NCI-H446 (cell line): ENCODE measurements at places on chromosomes 1 and 21.

DNA sequence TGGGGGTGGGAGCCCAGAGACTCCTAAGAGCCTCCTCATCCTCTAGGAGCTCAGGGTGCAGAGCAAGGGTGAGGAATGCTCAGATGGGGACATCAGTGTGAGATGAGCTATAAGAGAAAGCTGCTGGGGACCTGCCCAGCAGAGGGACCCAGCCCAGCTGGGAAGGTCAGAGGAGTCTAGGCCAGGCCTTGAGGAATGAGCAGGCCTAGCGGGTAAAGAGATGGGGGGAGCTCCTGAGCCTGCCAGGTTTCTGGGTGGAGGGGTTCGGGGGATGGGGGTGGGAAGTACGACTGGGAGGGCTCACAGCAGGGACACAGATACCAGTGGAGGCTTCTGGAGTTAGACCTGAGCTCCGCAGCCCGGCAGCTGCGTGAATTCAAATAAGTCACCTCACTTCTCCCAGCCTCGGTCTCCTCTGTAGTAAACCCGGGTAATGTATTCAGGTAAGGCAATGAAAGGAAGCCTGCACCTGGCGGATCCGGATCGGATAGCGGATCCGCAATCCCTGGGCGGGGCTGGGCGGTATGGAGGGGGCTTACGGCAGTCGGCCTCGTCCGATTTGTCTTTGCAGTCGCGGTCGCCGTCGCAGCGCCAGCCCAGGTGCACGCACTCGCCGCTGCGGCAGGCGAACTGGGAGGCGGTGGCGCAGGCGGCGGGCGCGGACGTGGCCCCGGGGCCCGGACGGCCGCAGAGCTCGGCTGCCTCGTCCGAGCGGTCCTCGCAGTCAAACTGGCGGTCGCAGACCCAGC is 38.0 kb upstream of the MAGOH start:
- no peak for DNase-seq

DNA sequence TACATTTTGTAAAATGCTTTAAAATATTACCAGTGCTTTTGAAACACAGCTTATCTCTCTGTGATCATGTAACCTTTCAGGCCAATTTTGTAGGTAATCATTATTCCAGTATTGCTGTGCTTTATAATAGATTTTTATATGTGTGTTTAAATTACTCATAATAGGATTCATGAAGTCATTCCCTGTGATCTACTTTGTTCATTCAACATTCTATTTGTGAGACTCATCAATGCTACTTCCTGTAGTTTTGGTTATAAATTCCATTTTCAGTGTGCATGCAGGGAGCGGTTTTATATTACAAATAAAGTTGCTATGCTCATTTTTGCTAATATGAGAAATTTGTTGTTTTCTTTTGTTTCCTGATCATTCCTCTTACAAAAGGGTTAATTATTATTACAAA is 4.1 kb upstream of the OR2M5 start:
- DNase-seq: no peak

DNA sequence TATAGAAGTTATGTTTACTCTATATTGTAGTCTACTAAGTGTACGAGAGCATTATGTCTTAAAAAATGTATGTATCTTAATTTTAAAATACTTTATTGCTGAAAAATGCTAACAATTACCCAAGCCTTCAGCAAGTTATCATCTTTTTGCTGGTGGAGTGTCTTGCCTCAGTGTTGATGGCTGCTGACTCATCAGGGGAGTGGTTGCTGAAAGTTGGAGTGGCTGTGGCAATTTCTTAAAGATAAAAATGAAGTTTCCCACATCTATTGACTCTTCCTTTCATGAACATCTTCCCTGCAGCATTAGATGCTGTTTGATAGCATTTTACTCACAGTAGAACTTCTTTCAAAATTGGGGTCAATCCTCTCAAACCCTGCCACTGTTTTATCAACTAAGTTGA is 95.8 kb downstream of the CDC7 start:
- no peak for DNase-seq

DNA sequence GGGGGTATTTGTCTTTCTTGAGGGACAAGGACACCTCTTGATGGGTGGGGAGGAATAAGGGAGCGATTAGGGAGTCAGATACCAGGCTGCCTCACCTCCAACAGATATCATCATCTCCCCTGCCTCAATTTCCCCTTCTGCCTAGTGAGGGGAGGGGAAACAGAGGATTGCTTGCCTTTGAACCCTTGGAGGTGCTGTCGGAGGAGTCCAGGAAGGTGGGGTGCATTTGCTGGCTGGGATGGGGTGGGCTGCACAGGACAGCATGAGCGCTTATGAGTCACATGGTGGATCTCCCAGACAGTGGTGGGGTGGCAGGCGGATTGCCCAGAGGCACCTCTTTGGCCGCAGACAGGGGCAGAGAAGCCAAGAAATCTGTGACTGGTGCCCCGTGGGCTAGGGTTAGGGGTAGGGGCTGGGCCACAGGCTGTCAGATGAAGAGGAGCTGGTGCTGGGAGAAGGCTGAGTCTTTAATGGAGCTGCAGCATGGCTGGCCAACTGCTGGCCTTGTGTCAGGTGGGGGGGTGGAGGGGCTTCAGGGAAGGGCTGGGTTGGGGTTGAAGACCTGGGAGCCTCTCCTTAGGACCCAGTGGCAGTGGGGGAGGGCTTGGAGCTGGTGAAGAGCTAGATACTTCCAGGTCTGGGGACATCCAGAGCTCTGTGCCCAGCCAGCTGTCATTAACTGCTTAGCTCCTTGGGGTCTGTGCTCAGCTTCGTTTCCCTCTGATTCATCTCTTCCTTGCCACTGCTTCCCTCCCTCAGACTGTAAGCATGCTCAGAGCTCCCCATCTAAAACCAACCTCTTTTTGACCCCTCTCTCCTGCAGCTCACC is 7.0 kb upstream of the ADORA1 start:
- no peak for DNase-seq

DNA sequence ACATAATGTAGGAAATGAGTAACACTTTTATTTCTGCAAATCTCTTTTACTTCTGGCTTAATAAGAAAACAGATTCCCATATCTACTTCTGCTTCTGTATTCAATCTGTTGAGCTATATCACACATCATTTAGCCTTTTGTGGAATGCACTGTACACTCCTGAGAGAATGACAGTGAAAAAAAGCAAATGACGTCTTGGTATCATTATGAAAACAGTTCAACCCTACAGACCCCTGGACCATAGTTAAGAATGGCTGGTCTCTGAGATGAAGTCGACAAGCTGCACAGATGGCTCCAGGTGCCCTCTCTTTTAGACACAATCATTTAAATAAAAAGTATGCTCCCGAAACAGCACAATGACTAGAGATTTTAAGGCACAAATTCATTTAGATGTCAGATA is 247.0 kb downstream of the RERE start:
- no peak for DNase-seq

DNA sequence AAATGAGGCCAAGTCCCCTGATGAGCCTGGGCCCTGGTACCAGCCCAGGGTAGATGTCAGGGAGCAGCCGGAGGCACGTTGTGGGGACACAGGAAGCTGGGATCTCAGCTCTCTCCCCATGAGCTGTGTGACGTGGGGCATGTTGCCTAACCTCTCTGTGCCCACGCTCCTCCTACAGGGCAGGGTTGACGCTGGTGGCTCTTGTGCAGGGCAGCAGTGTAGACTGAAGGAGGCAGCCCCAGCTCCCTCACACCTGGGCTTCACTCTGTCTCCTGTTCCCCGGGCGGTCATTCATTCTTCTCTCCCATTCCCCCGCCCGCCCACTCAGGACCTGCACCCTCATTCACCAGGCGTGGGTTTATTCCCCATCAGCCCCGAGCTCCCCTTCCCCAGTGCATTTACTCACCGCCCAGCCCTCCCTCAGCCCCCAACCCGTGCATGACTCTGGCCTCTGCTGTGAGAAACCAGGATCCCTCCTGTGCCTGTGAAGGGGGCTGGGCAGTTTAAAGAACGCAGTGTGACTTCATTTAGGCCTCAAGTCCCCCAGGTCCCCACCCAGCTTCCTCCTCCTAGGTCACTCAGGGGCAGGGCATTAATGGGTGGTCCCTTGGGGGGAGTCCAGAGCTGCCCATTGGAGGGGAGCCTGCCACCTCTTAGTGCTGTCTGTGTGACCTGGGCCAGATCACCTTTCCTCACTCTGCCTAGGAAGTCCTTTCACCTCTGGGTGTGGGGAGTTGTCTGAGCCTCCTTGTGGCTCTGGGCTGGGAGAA is 285.7 kb downstream of the PTPRU start:
- DNase-seq: no peak
